ENCODE measurements at places on chromosomes 7 and 10. TPM values are rescaled to one million over a fixed set of nuclear protein-coding genes. Genes with fewer than 3 reads are reported as not detected.
A peak's percentile ranks its signal among the peaks of the same experiment; 100 is the strongest.

DNA sequence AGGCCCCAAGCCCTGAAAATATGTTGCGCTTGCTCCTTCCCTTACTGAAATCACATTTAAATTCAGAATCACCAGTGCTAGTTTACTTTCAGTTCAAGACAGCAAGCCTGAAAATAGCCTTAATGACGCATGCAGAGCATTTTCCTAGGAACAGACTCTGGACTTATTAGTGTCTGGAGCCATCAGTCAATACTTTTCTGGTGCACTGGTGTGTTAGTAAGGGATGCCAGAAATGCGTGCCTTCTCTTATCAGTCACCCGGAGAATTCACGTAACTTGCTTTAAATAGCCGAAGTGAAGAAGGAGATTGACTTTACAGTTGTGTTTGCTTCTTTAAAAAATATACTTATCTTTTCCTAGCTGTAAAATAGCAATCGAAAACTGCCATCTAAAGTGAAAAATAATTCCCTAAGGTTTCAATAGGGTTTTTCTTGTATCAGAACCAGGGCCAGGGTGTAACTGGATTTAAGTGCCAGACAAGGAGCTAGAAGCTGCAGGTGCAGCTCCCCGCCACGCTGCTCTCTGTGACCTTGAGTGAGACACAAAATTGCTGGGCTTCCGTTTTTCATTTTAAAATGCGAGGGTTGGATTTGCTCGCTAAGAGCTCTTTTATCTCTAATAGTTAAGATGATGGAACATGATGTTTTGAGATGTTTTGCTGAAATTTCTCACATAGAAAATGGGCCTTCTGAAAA is 177.8 kb downstream of the NSUN6 start:
- H3K27me3 ChIP-seq: peaks cover 8% of the 10 kb centered on the region
- no peak overlapping the region for H3K27ac ChIP-seq
- no peak overlapping the region for H3K4me3 ChIP-seq
- DNase-seq: no peak

GRCh38 chr10:58220769-58221451 is 46.8 kb downstream of the IPMK start:
- peaks cover 6% of the 10 kb centered on the region for H3K36me3 ChIP-seq
- no peak overlapping the region for H3K27ac ChIP-seq
- no peak overlapping the region for H3K4me3 ChIP-seq
- no peak for DNase-seq
- H3K27me3 ChIP-seq: no peaks in the 10 kb centered on the region

GRCh38 chr7:80830584-80831285 is 88.1 kb downstream of the SEMA3C start:
- peaks cover 6% of the 10 kb centered on the region for H3K27me3 ChIP-seq
- H3K36me3 ChIP-seq: no peaks in the 10 kb centered on the region
- no peaks in the 10 kb centered on the region for H3K4me1 ChIP-seq
- no peak for DNase-seq
- H3K27ac ChIP-seq: no peak overlapping the region
- H3K4me3 ChIP-seq: no peak overlapping the region

MMD2 gene
- total RNA-seq: not detected

DNA sequence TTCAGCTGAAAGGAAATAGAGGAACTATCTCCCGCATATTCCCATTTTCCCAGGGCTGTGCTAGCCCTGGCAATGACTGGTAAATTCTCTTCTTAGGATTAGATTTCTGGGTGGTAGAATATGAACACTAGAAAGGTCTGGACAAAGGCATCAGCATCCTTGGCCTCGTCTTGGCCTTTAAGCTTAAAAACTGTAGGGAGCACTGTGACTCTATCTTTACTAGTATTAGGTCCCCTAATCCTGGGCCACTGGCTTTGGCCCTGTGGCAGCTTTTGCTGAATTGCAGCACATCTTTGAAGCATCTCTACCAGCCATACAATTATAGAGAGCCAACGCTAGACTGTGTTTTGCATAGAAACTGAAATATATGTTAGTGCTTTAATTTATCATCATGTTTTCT is 41.5 kb upstream of the EBLN1 start:
- no peaks in the 10 kb centered on the region for H3K36me3 ChIP-seq
- no peaks in the 10 kb centered on the region for H3K4me1 ChIP-seq
- peaks cover 46% of the 10 kb centered on the region for H3K27me3 ChIP-seq
- DNase-seq: no peak
- H3K27ac ChIP-seq: no peak overlapping the region
- H3K4me3 ChIP-seq: no peak overlapping the region

DNA sequence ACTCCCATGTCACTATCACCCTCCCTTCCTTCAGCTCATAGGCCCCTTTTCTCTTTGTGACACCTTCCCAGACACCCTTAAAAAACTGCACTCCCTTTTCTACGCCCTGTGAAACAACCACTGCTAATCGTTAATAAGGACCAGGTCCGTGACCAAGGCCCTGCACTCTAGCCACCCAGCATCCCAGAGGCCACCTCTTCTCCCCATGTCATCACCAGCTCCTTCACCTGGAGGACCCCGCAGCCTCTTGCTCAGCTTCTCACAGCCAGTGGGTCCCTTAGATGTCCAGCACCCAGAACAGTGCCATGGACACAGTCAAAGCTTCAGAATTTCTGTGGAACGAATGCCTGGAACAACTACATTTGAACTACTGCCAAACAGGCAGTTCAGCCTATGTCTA is 2.3 kb downstream of the PARD3 start:
- H3K27ac ChIP-seq: no peak overlapping the region
- H3K4me1 ChIP-seq: peaks cover 15% of the 10 kb centered on the region
- DNase-seq: no peak
- peak overlapping the region; percentile 96 for H3K4me3 ChIP-seq
- H3K36me3 ChIP-seq: no peaks in the 10 kb centered on the region

EPHA1 gene
- total RNA-seq: 70.0 TPM

GIMAP2 gene
- total RNA-seq: not detected

FZD1 gene
- 5.0 TPM for total RNA-seq

GRCh38 chr10:73076360-73077183 is 20.1 kb downstream of the P4HA1 start:
- no peak overlapping the region for H3K27ac ChIP-seq
- DNase-seq: no peak
- peaks cover 29% of the 10 kb centered on the region for H3K36me3 ChIP-seq
- no peaks in the 10 kb centered on the region for H3K27me3 ChIP-seq
- H3K4me3 ChIP-seq: no peak overlapping the region

DNA sequence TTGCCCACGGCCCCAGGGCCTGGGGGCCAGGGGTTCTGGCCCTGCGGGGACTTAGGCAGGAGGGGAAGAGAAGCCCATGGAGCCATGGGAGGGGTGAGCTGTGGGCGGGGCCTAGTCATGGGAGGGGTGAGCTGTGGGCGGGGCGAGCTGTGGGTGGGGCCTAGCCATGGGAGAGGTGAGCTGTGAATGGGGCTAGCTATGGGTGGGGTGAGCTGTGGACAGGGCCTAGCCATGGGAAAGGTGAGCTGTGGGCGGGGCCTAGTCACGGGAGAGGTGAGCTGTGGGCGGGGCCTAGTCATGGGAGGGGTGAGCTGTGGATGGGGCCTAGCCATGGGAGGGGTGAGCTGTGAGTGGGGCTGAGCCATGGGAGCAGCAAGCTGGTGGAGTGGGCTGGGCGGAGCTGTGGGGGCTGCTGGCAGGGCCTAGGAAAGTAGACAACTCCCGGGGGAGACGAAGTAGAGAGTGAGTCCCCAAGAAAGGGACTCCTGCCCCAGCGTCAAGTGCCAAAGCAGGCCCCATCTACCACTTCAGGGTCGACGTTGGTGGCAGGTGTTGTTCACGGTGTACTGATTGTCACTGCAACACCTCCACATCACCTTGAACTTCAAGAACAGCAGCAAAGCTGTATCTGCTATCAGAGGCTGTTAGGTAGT is 19.2 kb upstream of the TTYH3 start:
- H3K27ac ChIP-seq: no peak overlapping the region
- peak; percentile 97 for DNase-seq
- no peak overlapping the region for H3K4me3 ChIP-seq
- H3K36me3 ChIP-seq: no peaks in the 10 kb centered on the region

- no peaks in the 10 kb centered on the region for H3K36me3 ChIP-seq
- no peak overlapping the region for H3K27ac ChIP-seq
- DNase-seq: no peak
- no peak overlapping the region for H3K4me3 ChIP-seq
- no peaks in the 10 kb centered on the region for H3K4me1 ChIP-seq
- H3K27me3 ChIP-seq: no peaks in the 10 kb centered on the region
Measured at GRCh38 chr7:157568106-157568769, 231.4 kb downstream of the DNAJB6 start.

GRCh38 chr10:17428351-17429097 is 25.9 kb downstream of the ST8SIA6 start:
- H3K4me3 ChIP-seq: no peak overlapping the region
- no peaks in the 10 kb centered on the region for H3K4me1 ChIP-seq
- H3K27ac ChIP-seq: no peak overlapping the region
- no peaks in the 10 kb centered on the region for H3K27me3 ChIP-seq

GRCh38 chr7:86282014-86282682 is 361.6 kb upstream of the GRM3 start:
- H3K4me3 ChIP-seq: no peak overlapping the region
- DNase-seq: no peak
- no peaks in the 10 kb centered on the region for H3K4me1 ChIP-seq
- no peaks in the 10 kb centered on the region for H3K36me3 ChIP-seq

FKBP9 gene
- total RNA-seq: 68.0 TPM

- H3K4me3 ChIP-seq: no peak overlapping the region
- peak; percentile 47 for DNase-seq
- no peak overlapping the region for H3K27ac ChIP-seq
- no peaks in the 10 kb centered on the region for H3K36me3 ChIP-seq
- no peaks in the 10 kb centered on the region for H3K4me1 ChIP-seq
Measured at GRCh38 chr7:93147363-93147762, 822 bp downstream of the SAMD9L start.

DNA sequence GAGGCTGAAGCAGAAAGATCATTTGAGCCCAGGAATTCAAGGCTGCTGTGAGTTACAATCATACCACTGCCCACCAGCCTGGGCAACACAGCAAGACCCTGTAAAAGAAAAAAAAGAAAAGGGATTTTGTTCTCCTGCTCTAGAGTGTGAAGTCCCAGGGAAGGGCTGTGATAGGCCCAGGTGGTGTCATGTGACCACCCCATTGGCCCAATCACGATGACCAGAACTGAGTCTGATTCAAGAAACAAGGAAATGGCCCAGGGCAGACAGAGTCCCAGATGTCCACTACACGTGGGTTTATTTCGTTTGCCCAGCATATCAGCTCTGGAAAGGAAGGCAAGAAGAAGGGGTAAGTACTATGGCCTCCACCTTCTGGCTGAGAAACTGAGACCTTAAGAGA is 81.3 kb upstream of the CUX1 start:
- H3K27ac ChIP-seq: no peak overlapping the region
- H3K27me3 ChIP-seq: no peaks in the 10 kb centered on the region
- no peak for DNase-seq
- no peak overlapping the region for H3K4me3 ChIP-seq
- H3K36me3 ChIP-seq: no peaks in the 10 kb centered on the region

GRCh38 chr10:100021322-100021721 is 11.6 kb upstream of the DNMBP start:
- no peak for DNase-seq
- H3K36me3 ChIP-seq: no peaks in the 10 kb centered on the region
- no peak overlapping the region for H3K4me3 ChIP-seq
- no peak overlapping the region for H3K27ac ChIP-seq
- H3K27me3 ChIP-seq: no peaks in the 10 kb centered on the region
- peaks cover 9% of the 10 kb centered on the region for H3K4me1 ChIP-seq

IMMP2L gene
- 17.7 TPM for total RNA-seq

GRCh38 chr7:157309988-157310668 is 26.7 kb upstream of the DNAJB6 start:
- no peaks in the 10 kb centered on the region for H3K27me3 ChIP-seq
- H3K4me3 ChIP-seq: no peak overlapping the region
- peak; percentile 92 for DNase-seq
- peak overlapping the region; percentile 49 for H3K27ac ChIP-seq

GRCh38 chr7:24883622-24884013 is 96.4 kb downstream of the OSBPL3 start:
- H3K27ac ChIP-seq: no peak overlapping the region
- H3K36me3 ChIP-seq: no peaks in the 10 kb centered on the region
- no peaks in the 10 kb centered on the region for H3K27me3 ChIP-seq
- H3K4me3 ChIP-seq: no peak overlapping the region
- DNase-seq: no peak
- H3K4me1 ChIP-seq: peaks cover 3% of the 10 kb centered on the region

PRLHR gene
- total RNA-seq: not detected

WNT8B gene
- not detected for total RNA-seq

CFAP70 gene
- 0.70 TPM for total RNA-seq

RPEL1 gene
- total RNA-seq: not detected

GRCh38 chr10:131186547-131187253 is 124.8 kb downstream of the TCERG1L start:
- no peak overlapping the region for H3K4me3 ChIP-seq
- no peak for DNase-seq
- no peaks in the 10 kb centered on the region for H3K36me3 ChIP-seq
- no peaks in the 10 kb centered on the region for H3K27me3 ChIP-seq
- no peak overlapping the region for H3K27ac ChIP-seq
- no peaks in the 10 kb centered on the region for H3K4me1 ChIP-seq

GRCh38 chr7:149500201-149500600 is 2.6 kb upstream of the ZNF746 start:
- no peak for DNase-seq
- no peak overlapping the region for H3K4me3 ChIP-seq
- no peaks in the 10 kb centered on the region for H3K36me3 ChIP-seq
- peaks cover 3% of the 10 kb centered on the region for H3K4me1 ChIP-seq
- H3K27ac ChIP-seq: no peak overlapping the region

GRCh38 chr7:70135656-70136055 is 537.4 kb downstream of the AUTS2 start:
- no peaks in the 10 kb centered on the region for H3K27me3 ChIP-seq
- no peak for DNase-seq
- no peak overlapping the region for H3K27ac ChIP-seq

GRCh38 chr10:102682416-102682815 is 31.8 kb downstream of the ARL3 start:
- peaks cover 27% of the 10 kb centered on the region for H3K36me3 ChIP-seq
- H3K4me1 ChIP-seq: peaks cover 3% of the 10 kb centered on the region
- no peak overlapping the region for H3K4me3 ChIP-seq
- DNase-seq: no peak
